Uterine smooth muscle cell (primary cell): ENCODE measurements at places on chromosomes 12 and 14. TPM values are rescaled to one million over a fixed set of nuclear protein-coding genes. Genes with fewer than 3 reads are reported as not detected.

Gene SLC17A8
- total RNA-seq: 0.12 TPM in 1 of 2 replicates, not detected in the other

Gene IFT81
- total RNA-seq: 24.8 and 25.1 TPM in 2 replicates

Gene SLC7A7
- total RNA-seq: 1.3 and 2.9 TPM in 2 replicates

Gene GLIPR1L2
- total RNA-seq: 0.22 and 0.25 TPM in 2 replicates

Gene KRT73
- total RNA-seq: not detected in 2 replicates

Gene ACOT4
- 0.22 and 1.00 TPM in 2 replicates for total RNA-seq

Gene PALS1
- total RNA-seq: 24.2 and 34.8 TPM in 2 replicates
